Stimulated activated CD4-positive, alpha-beta T cell treated with anti-CD3 and anti-CD28 coated beads, Interleukin-12 subunit alpha, Interleukin-12 subunit beta, amount 100 ng/mL, for 4 hours (primary cell): ENCODE measurements at places on chromosomes 11 and 22.

- no peak for DNase-seq
Measured at GRCh38 chr11:77086521-77087472, 15.8 kb upstream of the OMP start.

DNA sequence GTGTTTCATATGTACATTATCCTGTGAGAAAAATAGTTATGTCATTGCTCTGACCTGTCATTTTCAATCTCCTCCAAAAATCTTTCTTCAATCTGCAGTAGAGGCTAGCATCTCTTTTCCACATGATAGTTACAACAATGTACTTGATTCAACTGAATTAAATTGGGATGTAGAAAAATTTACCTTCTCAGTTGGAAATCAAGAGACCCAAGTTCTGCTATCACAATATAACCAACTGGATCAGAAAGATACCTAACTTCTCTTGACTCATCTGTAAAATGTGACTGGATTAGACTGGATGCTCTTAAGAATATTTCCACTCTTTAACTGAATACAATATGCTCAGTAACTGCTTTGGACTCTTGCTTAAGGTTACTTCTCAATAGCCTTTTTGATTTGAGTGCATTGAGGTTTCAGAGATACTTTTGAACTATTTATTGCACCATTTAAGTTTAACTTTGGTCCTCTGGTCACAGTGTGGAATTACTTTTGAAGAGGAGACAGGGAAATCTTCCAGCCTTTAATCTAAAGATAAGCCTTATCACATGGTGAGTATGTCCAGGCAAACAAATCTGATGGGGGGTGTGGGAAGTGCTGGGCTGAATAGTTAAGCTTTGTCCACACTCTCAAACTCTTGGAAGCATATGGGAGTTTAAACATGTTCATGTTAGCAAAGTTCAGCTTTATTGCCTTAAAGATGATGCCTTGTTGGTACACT is 82.3 kb downstream of the YAP1 start:
- no peak for DNase-seq

- DNase-seq: no peak
Measured at GRCh38 chr11:102081313-102081712, 28.9 kb upstream of the YAP1 start.

DNA sequence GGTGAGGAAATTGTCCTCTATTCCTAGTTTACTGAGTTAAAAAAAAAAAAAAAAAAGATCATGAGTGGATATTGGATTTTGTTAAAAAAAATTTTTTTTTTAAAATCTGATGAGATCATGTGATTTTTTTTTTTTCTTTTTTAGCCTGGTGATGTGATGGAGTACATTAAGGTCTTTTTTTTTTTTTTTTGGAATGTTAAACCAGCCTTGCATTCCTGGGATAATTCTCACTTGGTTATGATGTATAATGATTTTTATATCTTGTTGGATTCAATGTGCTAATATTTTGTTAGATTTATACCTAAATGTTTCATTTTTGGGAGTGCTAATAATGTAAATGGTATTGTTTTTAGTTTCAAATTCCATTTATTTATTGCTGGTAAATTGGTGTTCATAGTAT is 43.3 kb downstream of the DDX10 start:
- no peak for DNase-seq

DNA sequence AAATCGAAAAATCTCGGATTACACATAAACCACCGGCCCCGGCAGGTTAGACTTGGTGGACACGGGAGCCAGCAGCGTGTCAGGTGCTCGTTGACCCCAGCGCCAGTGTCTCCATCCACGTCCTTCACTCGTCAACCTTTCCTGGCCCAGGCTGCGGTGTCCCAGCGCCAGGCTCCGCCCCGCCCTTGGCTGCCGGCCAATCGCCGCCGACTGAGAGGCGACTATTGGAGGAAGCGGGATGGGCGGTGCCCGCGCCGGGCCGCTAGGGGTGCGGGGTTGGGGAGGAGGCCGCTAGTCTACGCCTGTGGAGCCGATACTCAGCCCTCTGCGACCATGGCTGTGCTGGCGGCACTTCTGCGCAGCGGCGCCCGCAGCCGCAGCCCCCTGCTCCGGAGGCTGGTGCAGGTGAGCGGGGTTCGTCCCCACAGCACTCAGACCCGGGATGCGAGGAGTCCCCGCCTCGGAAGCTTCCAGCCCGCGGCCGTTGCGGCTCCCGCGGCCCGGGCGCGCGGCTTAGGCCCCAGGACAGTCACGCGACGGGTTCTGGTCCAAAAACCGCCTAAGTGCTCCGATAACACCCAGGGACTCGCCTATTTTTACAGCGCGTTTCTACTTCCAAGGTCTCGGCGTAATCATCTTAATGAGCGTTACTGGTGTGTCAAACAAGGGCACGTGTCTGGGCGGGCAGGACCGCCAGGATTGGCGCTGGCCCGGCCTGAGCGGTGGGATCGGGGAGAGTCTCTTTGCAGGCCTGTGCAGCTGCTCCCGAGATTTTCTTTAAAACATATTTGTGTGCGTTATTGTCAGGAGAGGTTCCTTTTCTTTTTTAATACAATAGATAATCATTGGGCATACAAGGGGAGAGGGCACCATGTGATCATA is at the start of gene ACAT1:
Gene ACAT1, plus strand, starts transcription at position 294 of the 882 bp plus-strand sequence. Its CDS starts 40 bp downstream, at position 334.
- peak; percentile 97 for DNase-seq

DNA sequence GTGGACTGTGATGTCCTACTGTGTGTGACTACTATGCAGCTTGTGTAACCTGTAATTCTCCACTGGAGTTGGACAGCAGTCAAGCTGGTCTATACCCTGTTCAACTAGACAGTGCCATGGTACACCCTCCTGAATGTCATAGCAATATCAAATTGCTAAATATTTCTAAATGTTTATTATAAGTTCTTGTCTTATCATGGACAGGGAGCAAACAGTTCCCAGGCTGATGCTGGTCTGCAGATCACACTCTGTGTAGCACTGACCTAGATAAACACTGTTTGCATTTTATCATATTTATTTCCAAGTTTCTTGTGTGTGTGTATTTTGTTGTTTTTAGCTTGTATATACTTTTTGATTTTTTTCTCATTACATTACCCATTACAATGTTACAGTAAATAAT is 22.0 kb downstream of the PARVA start:
- no peak for DNase-seq

DNA sequence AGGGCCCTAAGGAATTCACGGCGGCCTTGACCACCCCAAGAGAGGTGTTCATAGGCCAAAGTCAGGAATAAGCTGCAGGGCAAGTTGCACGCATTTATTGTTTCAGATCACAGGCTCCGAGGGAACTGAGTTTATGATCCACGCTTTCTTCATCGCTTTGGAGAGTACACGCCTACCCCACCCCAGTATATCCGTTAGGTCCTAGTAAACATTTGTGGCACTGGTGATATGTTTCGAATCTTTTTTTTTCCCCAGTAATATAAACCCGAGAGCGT is 805 bp downstream of the GANAB start:
- DNase-seq: no peak

GRCh38 chr11:2305140-2305778 is 3.4 kb downstream of the TSPAN32 start:
- DNase-seq: peak; percentile 87

DNA sequence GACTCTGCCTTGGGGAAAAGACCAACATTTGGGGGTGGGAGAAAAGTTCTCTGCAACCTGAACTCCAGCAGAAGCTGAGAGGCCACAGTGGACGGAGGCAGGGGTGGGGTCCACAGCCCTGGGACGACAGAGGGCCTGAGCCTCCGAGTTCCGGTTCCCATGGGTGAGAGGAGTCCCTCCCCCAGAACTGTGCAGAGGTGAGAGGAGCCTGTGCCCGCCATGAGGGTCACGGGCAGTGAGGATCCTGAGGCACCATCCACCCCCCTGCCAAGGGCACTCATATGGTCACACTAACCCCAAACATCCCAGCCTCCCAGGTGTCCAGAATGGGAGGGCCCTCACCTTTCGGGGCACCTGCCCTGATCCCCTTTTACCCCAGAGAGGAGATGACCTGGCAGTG is 30.5 kb downstream of the KIAA0930 start:
- no peak for DNase-seq

- no peak for DNase-seq
Measured at GRCh38 chr11:66912911-66913310, 45.3 kb downstream of the PC start.

DNA sequence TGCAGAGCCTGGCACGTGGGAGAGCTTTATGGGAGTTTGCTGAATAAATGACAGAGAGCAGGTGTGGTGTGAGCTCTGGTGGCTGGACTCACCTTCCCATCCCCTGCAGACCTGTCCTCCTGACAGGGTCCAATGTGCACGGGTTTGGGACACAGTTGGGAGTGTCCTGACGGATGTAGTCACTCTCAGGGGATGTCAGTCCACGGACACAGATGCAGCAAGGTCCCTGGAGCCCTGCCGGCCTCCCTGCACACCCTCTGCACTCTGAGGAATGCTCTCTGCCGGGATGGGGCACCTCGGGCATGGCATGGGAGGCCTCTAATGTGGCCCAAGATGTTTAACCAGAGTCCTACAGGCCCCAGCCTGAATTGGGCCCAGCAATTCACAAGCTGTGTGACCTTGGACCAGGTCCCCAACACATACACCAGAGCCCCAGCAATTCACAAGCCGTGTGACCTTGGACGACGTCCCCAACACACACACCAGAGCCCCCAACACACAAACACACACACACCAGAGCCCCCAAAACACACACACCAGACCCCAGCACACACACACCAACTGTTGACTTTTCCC is 30.0 kb upstream of the RFPL3 start:
- no peak for DNase-seq

DNA sequence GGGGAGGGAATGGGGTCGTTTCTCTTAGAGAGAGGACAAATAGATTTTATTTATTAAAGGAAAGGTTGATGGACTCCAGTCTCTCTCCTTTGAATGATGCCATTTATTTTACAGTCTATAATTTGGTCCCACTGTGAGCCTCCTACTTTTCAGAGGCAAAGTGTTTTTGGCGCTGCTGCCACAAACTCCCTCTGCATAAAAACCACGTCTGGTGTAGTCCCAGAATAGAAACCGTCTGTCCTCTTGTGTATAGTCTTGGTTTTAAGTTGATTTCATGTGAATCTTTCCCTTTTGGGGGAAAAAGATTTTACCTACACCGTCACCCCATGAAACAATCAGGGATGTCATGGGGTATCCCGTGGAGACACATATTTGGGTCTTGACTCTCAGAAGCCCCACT is 143.6 kb upstream of the SEZ6L start:
- DNase-seq: no peak

GRCh38 chr22:38211556-38211955 is 9.8 kb downstream of the MAFF start:
- DNase-seq: no peak

- no peak for DNase-seq
Measured at GRCh38 chr11:86230179-86230804, 14.3 kb upstream of the EED start.
